ENCODE measurements at places on chromosomes 11 and 22. TPM values are rescaled to one million over a fixed set of nuclear protein-coding genes. Genes with fewer than 3 reads are reported as not detected.

The HEPN1 gene
- total RNA-seq = not detected

The PKP3 gene
- total RNA-seq = 0.46 TPM

DNA sequence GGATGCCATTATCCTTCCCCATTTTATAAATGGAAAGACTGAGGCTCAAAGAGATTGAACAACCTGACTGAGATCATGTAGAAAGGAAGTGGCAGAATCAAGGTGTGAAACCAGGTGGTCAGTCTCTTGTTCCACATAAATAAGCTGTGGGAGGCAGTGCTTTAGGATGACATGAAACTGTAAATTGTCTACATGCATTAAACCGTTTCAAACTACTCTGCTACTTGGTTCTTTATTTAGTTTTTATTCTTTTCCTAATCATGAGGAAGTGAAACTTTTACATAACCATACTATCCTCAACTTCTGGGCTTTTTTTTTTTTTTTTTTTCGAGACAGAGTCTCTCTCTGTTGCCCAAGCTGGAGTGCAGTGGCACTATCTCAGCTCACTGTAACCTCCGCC is 34.9 kb downstream of the CADM1 start:
- DNase-seq = no peak

DNA sequence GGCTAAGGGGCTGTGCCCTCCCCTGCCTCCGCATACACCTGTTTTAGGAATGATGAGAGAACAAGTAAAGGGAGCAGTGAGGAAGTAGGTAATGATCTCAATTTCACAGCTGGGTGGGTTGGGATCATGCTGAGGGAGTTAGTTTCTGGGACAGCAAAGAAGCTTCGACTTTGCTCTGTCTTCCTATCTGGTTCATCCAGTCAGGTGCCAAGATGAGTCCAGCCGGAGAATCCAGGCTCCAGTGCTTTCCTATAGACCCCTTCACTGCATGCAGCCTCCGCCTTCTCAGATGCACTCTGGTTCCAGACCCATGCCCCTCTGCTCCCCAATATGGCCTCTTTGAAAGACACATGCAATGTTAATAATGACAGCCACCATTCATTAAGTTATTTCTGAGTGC is 119.1 kb upstream of the NCAM1 start:
- no peak for DNase-seq

GRCh38 chr11:61891331-61892084 is at the start of gene FADS3:
Gene FADS3 (minus strand): TSS chr11:61891545. CDS start chr11:61891381, 164 bp downstream.
- DNase-seq = peak; percentile 87

GRCh38 chr11:131649856-131650255 is 279.4 kb downstream of the NTM start:
- DNase-seq = no peak

GRCh38 chr11:83778596-83778995 is 492.4 kb upstream of the CCDC90B start:
- DNase-seq = no peak
